ENCODE measurements at places on chromosomes 13 and 19.

DNA sequence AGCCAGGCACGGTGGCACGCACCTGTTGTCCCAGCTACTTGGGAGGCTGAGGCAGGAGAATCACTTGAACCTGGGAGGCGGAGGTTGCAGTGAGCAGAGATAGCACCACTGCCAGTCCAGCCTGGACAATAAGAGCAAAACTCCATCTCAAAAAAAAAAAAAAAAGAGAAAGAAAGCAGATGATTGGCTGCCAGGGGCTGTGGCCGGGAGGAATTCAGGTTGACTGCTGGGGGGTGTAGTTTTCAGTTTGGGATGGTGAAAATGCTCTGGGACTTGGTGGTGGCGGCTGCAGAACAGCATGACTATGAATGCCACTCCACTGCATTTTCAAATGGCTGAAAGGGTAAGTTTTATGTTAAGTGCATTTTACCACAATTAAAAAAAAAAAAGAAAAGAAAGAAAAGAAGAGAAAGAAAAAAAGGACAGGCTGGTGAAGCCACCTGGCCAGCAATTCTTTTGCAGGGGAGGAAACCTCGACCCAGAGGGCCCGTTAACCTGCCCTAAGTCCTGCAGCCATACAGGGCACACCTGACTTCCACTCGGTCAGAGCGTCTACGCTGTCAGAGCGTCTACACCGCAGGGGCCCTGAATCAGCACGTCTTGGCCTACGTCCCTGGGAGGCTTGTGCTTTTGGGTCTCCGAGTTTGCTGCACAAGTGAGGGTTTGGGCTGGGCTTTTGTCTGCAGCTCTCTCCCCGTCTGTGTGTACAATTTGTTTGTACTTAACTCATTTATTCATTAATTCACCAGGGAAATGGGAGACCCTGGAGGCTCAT is 3.6 kb downstream of the ISOC2 start:
- no peak for DNase-seq

GRCh38 chr13:113080361-113080831 is 25.2 kb upstream of the F7 start:
- DNase-seq, result no peak

DNA sequence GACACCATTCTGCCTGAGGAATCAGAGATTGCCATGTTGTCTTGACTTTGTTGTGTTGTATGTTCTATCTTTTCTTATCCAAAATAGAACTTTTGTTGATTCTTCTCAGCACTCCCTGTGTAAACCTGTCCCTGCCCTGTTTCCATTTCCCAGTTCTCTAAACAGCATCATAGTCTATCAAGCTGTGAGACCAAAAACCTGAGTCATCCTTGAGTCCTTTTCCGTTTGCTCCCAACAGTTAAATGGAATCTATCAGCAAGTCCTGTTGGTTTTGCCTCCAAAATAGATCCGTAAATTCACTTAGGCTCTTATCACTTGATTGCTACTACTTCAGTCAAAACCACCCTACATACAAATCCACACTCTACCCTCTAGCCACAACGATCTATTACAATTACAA is 667.1 kb downstream of the PCDH9 start:
- DNase-seq, result no peak

DNA sequence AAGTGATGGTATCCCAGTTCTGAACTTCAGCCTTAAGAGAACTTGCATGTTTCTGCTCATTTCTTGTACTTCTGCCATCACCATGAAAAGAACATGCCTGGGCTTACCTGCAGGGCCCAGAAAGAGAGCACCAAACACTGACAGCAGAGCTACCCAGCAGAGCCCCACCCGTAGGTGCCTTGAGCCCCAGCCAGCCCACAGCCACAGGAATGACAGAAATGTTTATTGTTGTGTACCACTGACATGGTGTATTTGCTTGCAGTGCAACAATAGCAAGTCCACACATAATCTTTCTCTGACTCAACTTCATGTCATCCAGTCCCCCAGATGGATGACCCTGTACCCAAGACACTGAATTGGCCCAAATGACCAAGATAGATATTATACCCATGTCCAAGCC is 195.2 kb downstream of the TSHZ3 start:
- DNase-seq, result peak; percentile 82

DNA sequence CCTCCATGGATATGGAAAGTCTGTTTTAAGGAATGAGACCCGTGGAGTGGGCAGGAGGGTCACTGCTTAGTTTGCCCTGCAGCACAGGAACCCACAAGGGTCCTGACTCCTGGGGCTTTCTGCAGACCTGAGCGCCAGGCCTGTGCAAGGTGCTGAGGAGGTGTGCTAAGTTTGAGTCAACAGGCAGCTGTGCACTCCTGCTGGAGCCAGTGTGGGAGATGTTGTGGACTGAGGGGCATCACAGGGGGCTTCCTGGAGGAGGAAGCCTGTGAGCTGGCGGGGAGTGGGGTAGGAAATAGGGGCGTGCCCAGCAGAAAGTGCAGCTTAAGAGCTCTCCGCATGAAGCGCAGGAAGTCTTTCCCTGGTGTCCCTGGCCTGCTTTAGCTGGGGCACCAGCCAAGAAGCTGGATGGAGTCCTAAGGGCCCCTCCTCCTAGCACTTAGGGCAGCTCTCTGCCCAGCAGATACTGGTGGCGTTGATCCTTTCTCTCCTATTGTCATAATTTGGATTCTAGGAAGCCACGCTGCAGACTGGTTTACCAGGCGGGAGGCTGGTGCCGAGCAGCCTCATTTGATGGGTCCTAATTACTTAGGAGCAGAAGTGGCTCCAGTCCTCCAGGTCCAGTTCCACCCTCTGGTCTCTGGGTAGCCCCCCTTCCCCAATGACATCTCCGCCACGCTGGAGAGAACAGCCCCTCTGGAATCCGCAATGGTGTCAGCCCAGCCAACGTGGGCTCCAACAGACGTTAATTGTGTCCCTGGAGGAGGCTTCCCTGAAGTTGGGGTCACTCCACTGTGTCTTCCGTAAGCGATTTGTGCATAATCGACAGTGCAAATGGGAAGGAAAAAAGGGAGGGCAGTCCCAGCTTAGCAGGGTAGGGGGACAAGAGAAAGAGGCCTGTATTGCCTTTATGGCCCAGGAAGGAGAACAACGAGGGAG is 309.2 kb downstream of the ZNF536 start:
- DNase-seq, result no peak

DNA sequence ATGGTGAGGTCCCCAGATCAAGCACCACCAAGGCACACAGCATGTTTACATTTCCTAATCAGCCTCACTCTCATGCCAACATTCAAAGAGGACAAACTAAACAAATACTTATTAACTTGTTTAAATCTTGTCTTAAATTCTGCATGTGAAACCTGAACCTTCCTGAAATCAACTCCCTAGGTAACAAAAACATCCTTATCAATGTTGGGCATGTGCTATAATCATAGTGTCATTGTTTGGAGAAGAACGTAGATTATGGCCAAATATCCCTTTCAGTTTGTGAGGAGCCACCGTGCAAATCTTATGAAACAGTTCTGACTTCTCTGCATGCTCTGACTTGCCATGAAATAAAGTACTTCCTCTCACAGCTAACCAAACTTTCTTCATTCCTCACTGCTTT is 123.8 kb downstream of the NDFIP2 start:
- DNase-seq, result no peak

All from AG08395 (cell line).